Central memory CD4-positive, alpha-beta T cell (primary cell): ENCODE measurements at places on chromosomes 3 and 15.
A peak's percentile ranks its signal among the peaks of the same experiment; 100 is the strongest.

DNA sequence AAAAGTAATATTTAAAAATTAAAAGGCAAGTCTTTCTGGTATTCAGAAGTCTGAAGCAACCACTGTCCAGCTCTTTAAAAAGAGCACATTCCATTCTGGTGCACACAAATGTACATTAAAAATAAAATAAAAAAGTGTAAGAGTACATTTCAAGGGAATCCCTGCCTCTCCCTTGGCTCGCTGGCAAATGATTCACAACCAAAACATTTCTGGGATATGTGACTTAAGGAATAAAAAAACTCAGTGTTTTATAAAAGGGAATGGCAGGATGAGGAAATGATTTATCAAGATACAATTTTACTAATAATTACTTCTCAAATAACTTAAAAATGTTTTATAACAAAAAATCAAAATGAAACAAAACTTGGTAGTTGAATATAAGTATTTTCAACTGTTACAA lies 23.8 kb upstream of the ANXA2 start:
- DNase-seq, result no peak

- DNase-seq, result no peak
Observed at GRCh38 chr3:187519428-187519890, 150.7 kb downstream of the SST start.

GRCh38 chr3:141268306-141268705 lies 36.7 kb downstream of the PXYLP1 start:
- no peak for DNase-seq

DNA sequence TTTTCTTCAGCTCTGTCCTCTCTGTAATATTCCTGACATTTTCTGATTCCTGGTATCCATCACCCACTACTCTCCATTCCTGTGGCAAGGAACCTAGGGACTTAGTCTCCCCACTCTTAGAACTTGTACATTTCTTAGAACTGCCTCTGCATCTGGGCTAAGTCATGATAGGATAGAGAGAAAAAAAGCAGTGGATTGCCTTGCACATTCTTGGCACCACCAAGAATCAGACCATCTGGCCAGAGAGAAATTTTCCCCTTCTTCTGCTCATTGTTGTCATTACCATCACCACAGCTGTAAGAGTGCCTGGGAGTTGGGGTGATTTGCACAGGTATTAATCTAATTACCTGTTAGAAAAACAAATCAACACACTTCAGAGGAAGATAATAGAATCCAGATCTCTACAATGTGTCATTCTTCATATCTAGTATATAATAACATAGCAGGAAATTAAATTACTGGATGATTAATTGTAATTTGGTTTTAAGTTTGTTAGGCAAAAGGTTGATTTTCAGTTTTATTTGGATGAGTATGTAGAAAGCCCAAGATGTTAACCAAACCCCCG lies 264.8 kb upstream of the ZPLD1 start:
- DNase-seq, result no peak

DNA sequence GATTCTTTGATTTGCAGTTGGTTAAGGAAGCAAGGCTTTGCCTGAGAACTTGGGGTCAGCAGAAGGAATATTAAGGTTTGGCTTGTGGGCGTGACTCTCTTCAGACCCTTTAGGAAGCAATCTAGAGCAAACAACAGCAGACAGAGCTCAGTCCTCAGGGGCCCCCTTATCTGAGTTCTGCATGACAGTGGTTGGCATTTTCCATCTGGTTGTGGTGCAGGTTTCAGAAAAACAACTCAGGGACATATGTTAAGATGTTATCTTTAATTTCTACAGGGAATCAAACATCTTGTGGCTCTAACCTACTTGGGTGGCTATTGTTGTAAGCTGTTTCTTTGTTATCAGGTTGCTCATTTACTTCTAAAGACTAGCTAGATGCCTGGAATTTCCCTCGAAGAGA lies 141.4 kb downstream of the VPS8 start:
- DNase-seq, result no peak

DNA sequence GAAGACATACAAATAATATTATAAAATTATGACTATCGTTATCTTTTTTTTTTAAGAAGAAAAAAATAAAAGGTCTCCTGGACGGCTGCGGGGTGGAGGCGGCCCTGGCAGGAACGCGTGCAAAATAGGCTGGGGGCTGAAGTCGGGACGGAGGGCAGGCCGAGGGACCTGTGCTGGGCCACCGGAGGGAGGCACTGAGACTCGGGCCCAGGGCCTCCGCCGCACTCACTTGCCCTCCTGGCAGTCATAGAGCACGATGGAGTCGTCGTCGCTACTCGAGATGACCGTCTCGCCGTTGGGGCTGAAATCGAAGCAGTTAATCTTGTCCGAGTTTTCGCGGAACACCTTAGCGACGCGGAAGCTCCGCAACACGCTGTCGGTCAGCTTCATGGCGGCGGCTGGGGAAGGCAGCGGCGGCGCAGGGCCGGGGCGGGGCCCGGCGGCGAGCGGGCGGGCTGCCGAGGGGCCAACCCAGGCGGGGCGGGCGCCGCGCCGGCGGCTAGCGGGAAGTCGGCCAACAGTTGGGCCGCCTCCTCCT lies 408 bp downstream of the WDR82 start:
- DNase-seq, result no peak

- DNase-seq, result no peak
Observed at GRCh38 chr3:102454181-102454580, 19.4 kb downstream of the ZPLD1 start.

GRCh38 chr3:127949446-127950055 lies 34.5 kb downstream of the KBTBD12 start:
- no peak for DNase-seq

GRCh38 chr3:171978390-171978789 lies 61.0 kb upstream of the FNDC3B start:
- no peak for DNase-seq

- no peak for DNase-seq
Observed at GRCh38 chr15:27327467-27328025, 356.6 kb downstream of the GABRG3 start.

DNA sequence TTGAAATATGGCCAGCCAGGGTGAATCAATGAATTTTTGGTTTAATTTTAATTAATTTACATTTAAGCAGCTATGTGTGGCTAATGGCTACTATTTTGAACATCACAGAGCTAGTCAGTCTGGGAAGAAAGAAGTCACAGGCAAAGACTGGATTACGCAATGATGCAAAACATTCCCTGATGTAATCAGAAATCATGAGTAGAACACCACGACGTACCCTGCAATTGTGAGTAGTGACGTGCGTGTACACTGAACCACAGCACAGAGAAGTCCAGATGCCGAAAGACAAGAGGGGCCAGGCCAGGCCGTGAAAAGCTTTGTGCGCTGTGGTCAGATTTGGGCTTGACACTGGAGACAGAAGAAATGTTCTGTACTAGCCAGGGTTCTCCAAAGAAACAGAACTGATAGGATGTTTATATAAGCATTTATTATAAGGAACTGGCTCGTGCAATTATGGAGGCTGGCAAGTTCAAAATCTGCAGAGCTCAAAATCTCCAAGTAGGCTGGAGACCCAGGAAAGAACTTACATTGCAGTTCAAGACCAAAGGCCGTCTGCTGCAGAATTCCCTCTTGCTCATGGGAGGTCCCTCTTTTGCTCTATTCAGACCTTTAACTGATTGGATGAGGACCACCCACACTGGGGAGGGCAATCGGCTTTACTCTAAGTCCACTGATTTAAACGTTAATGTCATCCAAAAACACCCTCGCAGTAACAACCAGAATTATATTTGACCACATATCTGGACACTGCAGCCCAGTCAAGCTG lies 44.6 kb downstream of the SH3BP5 start:
- no peak for DNase-seq

GRCh38 chr3:94106268-94106667 lies 43.4 kb downstream of the NSUN3 start:
- no peak for DNase-seq

DNA sequence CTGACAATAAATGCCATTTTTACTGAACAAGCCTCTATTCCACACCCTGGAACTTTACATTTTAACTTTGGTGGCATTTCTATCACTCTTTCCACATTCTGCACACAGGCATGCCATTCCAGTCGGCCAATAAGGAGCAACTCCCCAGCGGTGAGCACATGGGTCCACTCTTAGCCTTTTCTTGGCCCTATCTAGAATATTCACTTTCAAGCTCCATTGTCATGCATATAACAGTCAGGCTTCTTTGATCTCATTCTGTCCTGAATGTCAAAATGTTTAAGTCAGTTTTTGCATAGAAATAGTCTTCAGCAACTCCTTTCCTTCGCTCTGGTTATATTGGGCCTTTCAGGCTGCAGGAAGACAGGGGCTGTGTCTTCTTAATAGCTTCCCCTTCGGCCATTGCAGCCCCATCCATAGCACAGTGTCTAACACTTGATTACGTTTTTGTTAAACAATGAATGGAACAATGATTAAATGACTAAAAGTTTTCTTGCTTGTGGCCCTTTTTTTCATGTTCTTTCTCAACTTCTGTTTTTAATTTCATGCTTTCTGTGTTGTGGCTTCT lies 427.3 kb downstream of the MFSD1 start:
- no peak for DNase-seq

DNA sequence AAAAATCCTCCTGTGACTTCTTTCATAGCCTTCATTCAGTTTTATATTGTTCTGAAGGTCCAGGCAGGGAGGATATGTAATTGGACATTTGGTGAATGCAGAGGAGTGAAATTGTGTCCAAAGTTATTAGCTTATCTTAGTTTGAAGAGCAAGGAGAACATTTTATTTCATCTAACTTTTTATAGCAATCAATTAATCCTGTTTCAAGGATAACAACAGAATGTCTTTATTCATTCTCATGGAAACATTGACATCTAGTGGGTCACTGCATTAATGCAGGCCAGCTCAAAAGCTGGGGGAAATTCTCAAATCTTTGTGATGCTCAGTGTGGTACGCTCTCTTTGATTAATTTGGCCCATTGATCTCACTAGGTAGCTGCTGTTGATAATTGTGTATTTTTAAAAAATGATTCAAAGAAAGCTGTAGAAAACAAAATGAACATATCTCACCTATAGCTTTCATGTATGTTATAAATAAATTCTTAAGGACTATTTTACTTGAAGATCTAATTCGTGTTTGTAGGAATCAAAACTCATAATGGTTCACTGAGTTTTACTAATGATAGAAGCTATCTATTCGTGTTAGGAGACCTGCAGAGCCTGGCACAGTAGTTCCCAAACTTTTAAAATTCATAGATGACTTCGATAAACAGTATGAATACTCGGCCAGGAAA lies 150.8 kb upstream of the KCNMB2 start:
- peak; percentile 14 for DNase-seq

GRCh38 chr15:29089731-29090616 lies 179.6 kb downstream of the NSMCE3 start:
- no peak for DNase-seq

GRCh38 chr3:194870394-194871110 lies 184.9 kb downstream of the FAM43A start:
- no peak for DNase-seq

DNA sequence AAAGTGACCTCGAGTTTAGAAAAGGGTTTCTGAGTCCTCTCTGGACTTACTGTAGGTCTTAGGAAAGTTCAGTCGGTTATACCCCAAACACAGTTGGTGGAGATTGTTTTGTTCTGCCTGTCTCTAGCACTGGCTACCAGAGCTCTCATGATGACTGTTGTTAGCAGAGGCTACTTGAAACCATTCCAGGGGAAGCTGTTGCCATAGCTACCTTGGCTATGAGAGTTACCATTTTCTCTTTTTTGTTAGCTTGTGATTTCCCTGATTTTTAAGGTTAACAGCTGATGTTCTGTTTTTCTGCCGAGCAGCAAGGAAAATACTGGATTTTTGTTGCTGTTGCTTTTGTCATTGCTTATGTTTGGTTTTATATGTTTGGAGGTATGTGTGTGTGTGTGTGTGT lies 26.7 kb downstream of the ABHD2 start:
- no peak for DNase-seq

DNA sequence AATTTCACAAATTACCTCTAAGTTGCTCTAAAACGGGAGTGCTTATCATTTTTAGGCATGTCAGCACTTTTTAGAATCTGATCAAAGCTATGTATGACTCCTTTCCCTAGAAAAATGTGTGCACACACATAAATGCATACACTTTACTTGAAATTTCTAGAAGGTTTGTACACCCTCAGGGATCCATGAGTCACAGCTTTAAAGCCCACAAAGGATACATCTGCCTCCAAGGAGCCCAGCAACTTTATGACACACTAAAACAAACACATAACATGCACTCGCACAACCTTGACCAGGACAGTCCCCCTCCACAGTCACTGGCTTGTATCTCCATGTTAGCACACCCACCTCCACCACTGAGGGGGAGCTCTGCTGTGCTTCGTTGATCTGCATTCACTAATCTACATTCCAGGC lies 722.0 kb upstream of the CFAP20DC start:
- no peak for DNase-seq

DNA sequence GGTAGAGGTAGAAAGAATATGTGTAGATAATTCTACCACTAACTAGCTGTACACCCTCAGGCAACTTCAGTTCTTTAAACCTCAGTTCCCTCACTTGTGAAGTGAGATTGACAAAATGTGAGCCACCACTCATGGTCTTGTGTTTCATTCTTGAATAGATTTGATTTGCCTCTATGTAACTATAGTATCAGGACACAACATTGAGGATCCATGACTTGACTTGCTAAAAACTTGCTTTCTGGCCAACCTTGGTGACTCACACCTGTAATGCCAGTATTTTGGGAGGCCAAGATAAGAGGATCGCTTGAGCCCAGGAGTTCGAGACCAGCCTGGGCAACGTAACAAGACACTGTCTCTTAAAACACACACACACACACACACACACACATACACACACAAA lies 115.8 kb upstream of the FLNB start:
- DNase-seq, result no peak

DNA sequence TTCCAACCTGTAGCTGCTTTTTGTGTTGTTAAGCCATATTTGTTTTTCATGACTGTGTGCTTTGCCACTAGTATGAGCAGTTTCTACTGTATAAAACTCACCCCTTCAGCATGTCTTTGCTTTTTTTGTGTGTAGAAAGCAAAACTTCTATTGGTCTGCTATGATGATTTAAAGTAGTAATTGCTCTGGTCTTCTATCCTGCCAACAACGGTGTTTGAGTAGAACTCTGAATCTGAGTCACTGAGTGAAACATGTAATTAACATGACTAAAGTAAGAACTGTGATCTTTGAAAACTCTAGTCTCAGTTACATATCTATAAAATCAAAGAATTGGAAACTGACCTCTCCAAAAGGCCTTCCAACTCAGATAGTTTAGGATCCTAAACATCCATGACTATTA lies 133.6 kb downstream of the TPRG1 start:
- no peak for DNase-seq

- no peak for DNase-seq
Observed at GRCh38 chr3:186173224-186173815, 64.4 kb upstream of the ETV5 start.
